ENCODE measurements at places on chromosomes 2 and 18.

DNA sequence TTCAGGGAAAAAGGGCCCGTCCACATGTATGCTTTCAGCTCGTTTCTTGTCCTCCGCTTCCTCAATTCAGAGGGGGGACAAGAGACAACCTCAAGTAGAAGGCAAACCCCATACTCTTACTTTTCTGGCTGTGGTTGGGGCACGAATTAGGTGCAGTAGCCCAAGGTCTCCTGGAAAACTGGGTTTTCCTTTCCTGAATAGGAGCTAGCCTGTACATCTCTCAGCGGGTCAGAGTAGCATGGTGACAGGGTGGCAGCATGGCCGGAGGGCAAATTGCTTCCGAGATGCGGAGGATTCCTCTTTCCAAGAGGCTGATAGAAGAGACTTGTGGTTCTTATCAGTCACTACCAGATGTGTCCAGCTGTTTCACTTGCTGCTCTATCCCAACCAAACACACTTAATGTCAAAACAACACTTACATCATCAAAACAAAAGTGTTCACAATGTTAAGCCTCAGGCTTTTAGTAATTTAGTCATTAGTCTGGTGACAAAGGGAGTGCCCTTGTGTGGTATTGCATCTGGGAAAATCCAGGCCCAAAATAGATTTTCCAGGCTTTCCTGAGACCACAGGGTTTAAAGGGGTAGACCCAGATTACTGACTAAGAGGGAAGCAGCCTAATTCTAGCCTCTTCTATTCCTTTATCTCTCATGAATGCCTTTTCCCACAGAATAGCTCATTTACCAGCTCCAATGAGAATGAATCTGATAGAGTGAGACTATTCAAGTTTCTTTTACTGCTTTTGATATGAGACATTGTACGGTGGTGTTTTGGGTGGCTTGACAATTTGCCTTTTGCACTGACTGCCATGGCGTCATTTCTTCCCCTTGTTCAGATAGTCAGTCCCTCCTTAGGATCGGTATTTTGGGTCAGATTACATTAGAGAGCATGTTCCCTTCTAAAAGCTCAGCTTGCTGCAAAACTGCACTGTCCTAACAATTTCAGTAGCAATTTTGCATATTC is 162.0 kb downstream of the LTBP1 start:
- DNase-seq = peak; percentile 28

DNA sequence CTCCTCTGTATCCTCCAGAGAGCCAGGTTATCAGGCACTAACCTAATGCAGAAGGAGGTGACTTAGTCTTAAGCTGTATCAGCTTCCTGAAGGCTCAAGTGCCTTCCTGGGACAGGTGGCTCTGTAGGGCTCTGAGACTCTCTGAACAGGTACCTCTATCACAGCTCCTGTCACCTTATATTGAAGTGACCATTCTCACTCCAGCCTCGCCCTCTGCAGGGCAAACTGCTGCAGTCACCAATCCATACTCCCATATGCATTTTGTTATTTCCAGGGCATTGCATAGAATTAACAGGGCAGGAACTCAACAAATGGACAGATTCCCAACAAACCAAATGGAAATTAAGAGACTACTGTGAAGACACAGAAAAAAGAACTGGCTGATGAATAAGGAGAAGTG is 203.0 kb upstream of the REV1 start:
- DNase-seq = no peak

DNA sequence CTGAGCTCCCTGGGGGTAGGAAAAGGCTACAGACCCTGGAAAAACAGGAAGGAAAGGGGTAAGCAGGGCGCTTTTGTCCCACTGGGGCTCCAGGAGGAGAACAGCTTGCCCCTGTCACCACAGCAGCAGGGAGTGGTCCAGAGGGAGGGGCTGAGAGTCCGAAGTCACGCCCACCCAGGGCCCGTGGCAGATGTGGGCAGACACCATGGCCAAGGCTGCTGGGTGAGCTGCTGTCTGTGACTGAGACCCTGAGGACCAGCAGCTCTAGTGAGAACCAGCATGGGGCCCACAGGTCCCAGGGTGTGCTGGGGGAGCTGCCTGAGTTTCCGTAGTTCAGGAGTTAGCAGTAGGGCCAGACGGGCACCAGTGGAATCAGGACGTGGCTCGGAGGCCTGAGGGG is 162.0 kb downstream of the SPP2 start:
- DNase-seq = no peak

DNA sequence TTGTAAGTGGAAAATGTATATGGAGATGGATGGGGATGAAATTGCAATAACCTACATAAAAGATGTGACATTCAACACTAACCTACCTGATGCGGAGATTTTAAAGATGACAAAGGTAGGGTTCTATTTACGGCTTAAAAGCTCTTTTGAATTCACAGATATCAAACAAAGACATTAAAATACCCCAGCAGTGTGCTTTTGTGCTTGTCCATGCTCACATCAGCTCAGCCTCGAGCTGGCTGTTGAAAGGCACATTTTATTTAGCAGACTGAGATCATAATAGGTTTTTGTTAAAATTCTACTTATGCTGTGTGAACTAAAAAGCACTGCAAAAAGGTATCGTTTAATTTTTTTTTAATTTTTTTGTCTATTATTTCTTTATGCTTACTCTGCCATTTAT is 96.0 kb upstream of the CDCA7 start:
- DNase-seq = no peak

GRCh38 chr2:11988691-11989353 is 242.4 kb downstream of the LPIN1 start:
- peak; percentile 33 for DNase-seq

- DNase-seq = no peak
Observed at GRCh38 chr2:45942237-45942738, 290.8 kb downstream of the PRKCE start.

DNA sequence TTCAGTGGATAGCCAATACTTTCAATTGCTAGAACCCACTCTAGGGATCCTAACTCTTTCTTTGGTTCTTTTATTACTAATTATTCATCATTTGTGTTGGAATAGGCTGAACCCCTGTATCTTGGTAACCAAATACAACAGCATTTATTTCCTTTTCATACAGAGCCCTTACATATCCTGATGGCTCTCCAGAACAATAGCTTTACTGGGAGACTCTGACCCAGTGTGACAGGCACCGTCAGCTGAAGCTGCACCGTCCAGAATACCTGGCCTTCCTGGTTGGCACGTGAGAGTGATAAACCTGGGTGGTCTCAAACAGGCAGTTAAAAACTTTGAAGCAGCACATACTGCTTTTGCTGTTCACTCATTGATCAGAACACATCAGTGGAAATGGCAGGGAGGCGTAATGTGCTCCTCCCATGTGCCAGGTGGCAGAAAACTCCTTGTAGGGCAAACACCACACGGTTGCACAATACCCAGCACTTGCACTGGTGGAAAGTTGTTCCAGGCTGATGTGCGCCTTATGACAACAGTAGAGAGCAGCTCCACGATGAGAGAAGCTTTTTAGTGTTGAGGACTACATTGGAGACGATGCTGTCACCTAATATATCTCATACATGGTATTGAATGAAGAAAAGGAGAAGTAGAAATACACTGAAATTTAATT is 456.2 kb downstream of the PARD3B start:
- no peak for DNase-seq

- DNase-seq = peak; percentile 28
Observed at GRCh38 chr18:39951142-39951720, 2003.8 kb upstream of the PIK3C3 start.

DNA sequence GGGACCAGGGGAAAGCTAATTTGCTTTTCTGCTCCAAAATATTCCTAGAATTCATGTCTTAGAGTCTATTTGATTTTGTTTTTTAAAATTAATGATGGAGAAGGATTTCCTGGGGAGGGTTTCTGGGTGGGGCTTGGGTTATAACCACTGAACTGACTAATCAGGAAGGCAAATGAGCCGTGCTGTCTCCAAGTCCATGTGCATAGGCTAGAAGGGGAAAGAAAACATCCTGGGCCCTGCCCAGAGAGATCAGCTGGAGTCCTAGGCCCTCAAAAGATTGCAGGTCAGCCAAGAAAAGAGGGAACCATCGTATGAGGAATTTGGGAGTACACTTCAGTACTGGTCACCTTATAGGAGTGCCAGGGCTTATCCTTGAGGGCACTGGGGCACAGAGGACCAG is 480.2 kb upstream of the CELF4 start:
- DNase-seq = no peak

DNA sequence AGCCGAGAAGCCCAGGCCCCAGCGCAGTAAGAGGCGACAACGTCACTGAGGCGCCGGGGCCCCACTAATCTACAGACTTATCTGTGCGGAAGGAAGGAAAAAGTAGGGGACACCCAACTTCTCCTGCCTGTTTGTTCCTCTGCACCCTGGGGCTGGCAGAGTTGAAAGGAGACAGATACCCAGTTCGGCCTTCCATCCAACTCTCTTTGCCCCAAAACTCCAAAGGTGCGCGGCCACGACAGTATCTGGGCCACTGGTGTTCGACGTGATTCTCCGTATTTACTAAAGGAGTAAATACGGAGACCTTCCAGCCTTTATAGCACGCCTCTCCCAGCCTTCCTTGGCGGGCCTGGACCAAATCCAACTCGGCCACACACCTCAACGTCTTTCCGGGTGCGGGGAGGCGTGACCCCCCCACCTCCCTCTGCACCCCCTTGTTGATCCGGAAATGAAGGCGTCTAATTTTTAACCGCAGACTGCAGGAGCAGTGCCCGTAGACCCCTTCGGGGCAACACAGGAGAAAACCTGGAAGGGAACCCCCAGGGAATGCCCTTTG is 1.6 kb downstream of the SMAD7 start:
- no peak for DNase-seq

GRCh38 chr2:164840458-164840929 is 1.1 kb downstream of the COBLL1 start:
- DNase-seq = no peak

GRCh38 chr2:37013315-37013641 is 46.9 kb upstream of the STRN start:
- no peak for DNase-seq

DNA sequence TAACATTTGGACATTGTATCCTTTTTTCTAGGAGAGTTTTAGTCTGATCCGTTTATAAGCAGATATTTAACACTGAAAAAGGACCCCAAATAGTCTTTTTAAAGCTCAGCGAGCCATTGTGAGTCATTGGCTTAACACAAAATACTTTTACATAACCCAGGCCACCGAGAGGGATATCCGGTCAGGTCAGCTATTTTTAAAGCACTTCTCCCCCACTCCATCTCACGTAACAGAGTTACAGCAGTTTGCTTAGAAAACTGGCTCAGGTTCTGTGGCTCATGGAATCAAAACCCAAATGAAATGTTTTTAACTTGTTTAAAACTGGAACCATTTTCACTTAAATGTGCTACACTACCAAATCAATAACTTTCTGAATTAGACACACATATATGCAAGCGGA is 23.9 kb downstream of the COL4A3 start:
- DNase-seq = peak; percentile 49

DNA sequence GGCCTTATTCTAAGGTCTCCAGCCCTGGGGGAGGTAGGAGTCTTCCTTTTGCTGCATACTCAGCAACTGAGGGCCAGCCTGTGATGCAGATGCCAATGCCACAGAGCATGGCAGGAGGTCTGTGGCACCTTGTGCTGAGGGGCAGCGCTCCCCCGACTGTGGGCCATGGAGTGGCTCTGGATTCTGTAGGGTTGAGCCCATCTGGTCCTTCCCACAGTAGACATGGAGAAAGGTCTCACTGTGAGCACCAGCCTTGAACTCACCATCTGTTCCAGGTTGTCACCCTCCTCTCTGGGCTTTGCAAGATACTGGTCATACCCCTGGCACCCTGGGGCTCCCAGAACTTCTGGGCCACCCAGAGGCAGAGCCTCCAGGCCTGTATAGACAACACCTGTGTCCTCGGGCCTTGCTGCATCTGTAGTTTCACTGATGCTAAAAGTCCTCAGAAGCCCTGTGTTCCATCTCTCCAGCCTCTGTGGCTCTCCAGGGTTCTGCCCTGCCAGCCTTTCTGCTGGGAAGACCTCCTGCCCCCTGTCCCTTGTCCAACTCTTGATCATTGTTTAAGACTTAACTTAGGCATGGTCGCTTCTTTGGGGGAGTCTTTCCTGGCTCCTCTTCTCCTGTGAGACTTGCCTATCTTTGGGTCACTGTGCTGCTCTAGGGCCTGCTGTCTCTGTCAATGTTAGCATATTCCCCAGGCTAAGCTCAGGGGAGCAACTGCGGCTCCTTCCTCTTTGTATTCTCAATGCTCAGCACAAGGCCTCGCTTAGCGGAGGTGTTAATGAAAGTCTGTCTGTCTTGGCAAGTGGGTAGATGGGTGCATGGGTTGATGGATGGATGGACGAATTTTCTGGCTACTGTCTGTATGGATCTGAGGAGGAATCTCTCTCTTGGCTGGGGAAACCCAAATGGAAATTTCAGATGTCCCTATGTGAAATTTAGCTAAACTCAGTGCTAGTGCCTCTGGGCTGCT is 160.9 kb downstream of the DYSF start:
- DNase-seq = no peak

- DNase-seq = peak; percentile 56
Observed at GRCh38 chr2:974502-974901, 23.9 kb downstream of the SNTG2 start.

DNA sequence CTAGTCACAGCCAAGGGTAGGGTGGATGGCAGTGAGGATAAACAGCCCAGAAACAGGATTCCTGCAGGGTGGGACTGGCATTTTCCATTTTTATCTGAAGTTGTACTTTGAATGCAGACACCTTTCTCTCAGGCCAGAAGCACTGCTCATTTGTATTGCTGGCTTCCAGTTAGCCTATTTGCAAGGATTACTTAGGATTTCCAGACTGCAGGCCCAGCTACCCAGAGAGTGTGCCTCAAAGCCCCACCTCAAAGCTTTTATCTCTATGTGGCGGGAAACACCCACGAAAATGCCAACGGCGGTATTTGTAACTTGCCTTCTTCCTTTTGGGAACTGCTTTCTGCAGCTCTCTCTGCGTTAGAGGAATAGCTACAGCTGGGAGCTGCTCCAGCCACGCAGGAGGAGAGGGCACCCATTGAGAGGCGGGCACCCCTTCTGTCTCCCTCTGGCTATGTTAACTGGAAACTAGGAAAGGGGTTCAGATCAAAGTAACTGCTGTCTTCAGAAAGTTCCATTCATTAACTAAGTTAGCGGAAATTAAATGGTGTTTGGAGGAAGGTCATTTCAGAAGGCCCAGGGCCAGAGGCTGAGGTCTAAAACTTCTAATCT is 144.9 kb downstream of the TGIF1 start:
- DNase-seq = no peak

GRCh38 chr18:5640939-5641338 is 97.1 kb upstream of the EPB41L3 start:
- DNase-seq = no peak

GRCh38 chr2:38158378-38159118 is 82.6 kb upstream of the CYP1B1 start:
- no peak for DNase-seq

- no peak for DNase-seq
Observed at GRCh38 chr18:7720395-7720794, 153.3 kb downstream of the PTPRM start.

- no peak for DNase-seq
Observed at GRCh38 chr2:198662905-198663304, 794.8 kb downstream of the SATB2 start.

DNA sequence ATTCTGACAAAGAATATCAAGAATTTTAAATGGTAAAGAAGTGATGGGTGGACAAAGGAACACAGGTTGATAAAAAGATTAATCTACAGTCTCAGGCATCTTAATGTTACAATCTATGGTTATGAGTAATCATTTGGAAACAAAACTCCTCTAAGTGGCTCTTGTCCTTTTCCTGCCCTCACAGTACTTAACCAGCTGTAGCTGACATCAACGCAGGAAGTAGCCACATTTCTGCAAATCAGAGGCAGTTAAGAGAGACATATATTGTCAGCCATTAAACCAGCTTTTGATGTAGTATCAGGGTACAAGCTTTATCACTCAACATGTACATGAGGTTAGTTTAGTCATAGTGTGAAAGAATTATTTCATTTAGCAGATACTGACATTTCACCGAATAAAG is 244.6 kb downstream of the NR4A2 start:
- DNase-seq = no peak

GRCh38 chr18:10063489-10063888 is 149.7 kb downstream of the VAPA start:
- no peak for DNase-seq

Data from fibroblast of upper back skin (primary cell).